Ascending aorta (tissue), 2 donors: ENCODE measurements at places on chromosomes 5 and 9.

- no peak for DNase-seq
Measured at GRCh38 chr5:125798307-125798706, 624.9 kb upstream of the GRAMD2B start.

DNA sequence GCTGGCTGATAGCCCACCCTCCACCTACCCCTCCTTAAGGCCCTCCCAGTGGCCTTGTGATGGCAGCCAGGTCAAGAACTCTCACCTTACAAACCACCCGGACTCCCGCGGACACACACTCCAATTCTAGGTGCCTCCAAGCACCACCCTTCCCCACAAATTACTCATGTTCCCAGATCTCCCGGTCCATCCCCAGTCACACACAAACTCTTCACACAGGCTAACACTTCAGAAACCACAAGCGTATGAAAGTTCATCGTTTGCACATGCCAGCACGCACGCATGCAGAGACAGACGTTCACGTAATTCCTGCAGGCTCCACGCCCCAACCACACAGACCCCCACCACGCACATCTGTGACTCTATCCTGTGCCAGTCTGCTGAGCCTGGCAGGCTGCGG is 18.0 kb downstream of the NR5A1 start:
- no peak for DNase-seq

DNA sequence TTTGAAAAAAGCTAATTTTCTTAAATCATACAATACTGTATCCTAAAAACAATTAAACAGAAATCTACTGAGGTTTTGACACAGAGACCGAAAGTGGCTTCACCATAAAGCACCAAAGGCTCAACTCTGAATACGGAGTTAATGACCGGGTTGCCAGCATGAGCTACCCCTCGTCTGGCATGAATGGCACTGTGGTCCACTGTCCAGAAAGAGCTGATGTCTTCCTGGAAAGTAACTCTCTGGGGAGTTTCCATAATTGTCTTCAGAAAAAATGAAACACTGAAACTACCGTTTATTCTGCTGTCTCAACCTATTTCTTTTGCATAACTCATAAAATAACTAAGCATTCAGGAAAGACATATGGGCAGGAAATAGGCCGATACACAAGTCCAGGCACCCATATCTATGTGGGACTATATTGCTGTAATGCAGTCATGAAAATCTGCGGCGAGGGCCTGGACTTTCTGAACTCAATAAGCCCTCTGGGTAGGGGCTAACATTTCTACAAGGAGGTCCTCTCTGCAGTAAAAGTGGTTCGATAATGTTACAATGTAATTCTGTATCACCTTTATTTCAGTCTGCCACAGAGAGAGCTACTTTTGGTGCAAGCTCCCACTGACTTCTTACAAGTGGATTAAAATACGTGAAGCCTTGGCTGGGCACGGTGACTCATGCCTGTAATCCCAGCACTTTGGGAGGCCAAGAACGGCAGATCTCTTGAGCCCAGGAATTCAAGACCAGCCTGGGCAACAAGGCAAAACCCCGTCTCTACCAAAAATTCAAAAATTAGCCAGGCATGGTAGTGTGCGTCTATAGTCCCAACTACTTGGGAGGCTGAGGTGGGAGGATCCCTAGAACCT is 52.4 kb downstream of the ANKH start:
- peak; percentile 72 for DNase-seq

- DNase-seq: peak; percentile 77
Measured at GRCh38 chr9:92406477-92406876, 2.1 kb upstream of the OGN start.

- DNase-seq: no peak
Measured at GRCh38 chr5:68216245-68217046, 890 bp downstream of the PIK3R1 start.

- DNase-seq: no peak
Measured at GRCh38 chr5:7850395-7851239, at the start of gene CFAP90. Gene CFAP90, minus strand, starts transcription at chr5:7851133. Its CDS starts 112 bp downstream, at chr5:7851021.

- DNase-seq: no peak
Measured at GRCh38 chr5:5344606-5345005, 77.9 kb upstream of the ICE1 start.

GRCh38 chr5:67518227-67518626 is 321.6 kb upstream of the CD180 start:
- no peak for DNase-seq

GRCh38 chr9:113220467-113221002 is 542 bp downstream of the FKBP15 start:
- no peak for DNase-seq

- DNase-seq: no peak
Measured at GRCh38 chr5:122707796-122708195, 67.1 kb upstream of the SNX2 start.

GRCh38 chr5:2710910-2711309 is 40.6 kb downstream of the IRX2 start:
- DNase-seq: no peak

- DNase-seq: no peak
Measured at GRCh38 chr5:89421035-89421434, 538.1 kb upstream of the MEF2C start.

DNA sequence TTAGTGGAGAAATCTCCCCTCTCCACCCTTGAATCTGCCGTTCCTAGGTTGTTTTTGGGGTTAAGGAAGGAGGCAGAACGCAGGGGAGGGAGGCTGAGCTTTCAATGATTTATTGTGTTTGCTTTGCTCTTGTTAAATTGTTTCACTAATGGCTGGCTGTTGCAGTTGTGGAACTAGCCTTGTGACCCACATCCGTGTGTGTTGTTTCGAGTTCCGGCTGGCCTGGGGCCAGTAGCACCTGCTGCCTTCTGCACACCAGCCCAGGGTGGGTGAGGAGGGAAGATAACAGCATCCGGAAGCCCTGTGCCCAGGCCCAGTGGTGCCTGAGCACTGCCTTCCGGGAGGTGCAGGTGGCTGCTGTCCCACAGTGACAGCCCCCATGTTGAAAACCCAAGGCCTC is 3.6 kb downstream of the ERGIC1 start:
- no peak for DNase-seq

- no peak for DNase-seq
Measured at GRCh38 chr5:82439750-82440445, 161.7 kb upstream of the RPS23 start.

- DNase-seq: no peak
Measured at GRCh38 chr5:94672746-94673145, 54.3 kb downstream of the SLF1 start.

GRCh38 chr9:84916769-84917168 is 247.2 kb downstream of the NTRK2 start:
- no peak for DNase-seq

- no peak for DNase-seq
Measured at GRCh38 chr5:125154301-125155110, 408.1 kb upstream of the ZNF608 start.

GRCh38 chr5:173853370-173854131 is 34.6 kb upstream of the CPEB4 start:
- DNase-seq: no peak

DNA sequence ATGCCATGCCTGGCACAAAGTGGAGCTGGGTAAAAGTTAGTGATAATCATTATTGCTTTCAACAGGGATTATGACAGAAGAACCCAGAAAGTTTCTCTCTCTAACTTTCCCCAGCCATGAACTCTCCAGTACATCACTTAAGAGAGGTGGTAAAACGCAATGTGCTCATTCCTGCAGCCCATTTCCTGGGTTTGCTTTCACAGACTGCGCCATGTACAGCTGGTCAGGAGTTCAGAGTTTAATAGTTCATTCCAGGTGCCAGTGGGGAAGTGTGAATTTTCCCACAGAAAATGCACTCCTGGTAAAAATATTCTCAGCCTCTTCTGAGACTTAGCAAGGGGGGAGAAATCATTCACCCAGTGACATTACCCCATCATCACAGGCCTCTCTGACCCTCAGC is 35.5 kb downstream of the ADAM19 start:
- DNase-seq: no peak

DNA sequence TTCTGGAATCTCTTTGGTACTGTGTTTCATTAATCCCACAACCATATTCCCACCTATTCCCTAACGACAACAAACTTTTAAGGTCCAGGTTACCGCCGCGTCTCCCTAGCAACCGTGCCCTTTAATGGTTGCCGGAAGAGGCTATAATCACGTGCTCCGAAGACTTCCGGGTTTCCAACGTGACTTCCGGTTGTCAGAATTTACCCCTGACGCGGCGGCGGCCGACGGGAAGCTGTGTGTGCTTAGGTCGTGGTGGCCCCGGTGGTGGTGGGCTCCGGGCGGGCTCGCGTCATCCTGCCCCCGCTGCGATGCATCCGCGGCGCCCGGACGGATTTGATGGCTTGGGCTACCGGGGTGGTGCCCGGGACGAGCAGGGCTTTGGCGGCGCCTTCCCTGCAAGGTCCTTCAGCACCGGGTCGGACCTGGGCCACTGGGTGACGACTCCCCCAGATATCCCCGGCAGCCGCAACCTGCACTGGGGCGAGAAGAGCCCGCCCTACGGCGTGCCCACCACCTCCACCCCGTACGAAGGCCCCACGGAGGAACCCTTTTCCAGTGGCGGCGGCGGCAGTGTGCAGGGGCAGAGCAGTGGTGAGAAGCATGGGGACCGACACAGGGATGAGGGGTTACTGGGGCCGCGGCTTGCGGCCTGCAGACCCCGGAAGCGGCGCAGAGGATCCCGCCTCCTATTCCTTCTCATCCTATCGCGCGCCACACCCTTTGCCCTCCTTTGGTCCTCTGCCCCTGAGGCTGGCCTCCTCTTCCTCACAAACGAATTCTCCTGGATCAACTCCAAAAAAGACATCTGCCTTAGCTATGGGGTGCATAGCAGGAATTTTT is at the start of gene SLC25A46:
Gene SLC25A46 (plus strand): TSS at position 196 of the 840 bp plus-strand sequence. CDS start 113 bp downstream, at position 309.
- peak; percentile 94 for DNase-seq

DNA sequence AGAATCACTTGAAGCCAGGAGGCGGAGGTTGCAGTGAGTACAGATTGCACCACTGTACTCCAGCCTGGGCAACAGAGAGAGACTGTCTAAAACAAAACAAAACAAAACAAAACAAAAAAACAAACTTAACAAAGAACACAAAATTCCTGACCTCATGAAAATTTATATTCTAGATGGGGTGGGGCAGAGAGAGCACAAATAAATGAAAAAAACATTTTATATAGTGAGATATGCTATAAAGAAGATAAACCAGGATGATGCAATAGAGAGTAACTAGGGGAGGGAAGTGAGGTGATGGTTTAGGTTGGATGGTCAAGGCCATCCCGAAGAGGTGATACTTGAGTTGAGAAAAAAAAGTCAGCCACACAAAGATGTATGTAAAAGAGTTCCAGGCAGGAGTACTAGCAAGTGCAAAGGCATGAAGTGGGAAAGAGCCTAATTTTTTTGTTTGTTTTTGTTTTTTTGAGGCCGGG is 10.2 kb upstream of the LARS1 start:
- no peak for DNase-seq

- DNase-seq: no peak
Measured at GRCh38 chr9:127927201-127927987, 3.2 kb downstream of the PIP5KL1 start.

DNA sequence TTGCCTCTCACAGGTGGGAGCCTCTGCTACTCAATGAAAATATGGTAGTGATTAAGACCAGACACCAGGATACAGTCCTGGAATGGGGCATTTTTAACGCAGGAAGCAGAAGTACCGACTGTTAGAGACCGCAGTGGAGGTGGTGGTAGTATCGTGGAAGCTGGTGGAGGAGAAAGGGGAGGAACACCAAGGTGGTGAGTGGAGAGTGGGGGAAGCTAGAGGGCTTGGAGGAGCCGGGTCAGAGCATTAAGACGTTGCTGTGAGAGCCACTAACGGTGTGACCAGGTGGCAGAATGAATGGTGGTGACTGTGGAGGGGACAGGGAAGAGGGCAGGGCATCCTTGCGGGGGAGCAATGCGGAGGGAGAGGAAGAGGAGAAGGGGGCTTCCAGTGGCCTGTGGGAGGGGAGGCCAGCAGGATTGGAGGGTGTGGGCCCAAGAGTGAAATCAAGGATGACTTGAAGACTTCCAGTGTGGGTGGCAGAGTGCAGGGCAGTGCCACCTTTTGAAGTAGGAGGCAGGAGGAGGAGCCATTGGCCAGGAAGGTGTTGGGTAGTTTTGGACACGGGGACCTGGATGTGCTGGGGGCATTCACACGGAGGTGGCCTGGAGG is 1.6 kb upstream of the UBAC1 start:
- DNase-seq: no peak

DNA sequence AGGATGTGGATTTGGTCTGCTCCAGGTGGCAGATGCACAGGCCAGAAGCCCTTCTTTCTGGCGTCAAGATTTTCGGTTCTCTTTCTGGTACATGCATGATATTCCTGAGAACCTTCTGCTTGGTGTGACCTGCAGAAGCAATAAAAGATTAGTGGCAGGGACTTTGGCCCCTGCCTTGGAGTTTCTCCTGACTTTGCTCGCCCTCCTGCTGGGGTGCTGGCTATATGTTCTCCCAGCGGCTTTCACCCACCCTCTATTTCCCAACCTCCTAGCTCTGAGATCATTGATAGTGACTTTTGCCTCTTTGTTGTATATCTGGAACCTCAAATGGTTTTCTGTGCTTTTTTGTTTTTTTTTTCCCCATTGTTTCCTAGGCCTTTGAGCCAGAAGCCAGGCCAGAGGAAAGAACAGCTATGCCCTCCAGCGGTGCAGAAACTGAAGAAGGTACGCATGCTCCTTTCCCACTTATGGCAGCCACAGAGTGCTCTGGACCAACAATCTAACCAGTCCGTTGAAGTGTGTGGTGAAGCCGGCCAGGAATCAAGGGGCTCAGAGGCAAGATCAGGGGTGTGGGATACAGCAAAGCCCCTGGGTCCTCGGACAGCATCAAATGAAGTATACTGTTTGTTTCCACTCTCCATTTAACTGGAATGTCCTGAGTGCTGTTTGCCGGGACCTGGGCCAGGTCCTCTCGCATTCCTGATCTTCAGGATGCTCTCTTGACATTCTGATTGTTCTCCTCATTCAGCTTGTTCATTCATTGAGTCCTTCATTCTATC is 154.5 kb downstream of the ARHGEF28 start:
- no peak for DNase-seq

GRCh38 chr5:2741956-2742355 is 9.5 kb downstream of the IRX2 start:
- DNase-seq: no peak

DNA sequence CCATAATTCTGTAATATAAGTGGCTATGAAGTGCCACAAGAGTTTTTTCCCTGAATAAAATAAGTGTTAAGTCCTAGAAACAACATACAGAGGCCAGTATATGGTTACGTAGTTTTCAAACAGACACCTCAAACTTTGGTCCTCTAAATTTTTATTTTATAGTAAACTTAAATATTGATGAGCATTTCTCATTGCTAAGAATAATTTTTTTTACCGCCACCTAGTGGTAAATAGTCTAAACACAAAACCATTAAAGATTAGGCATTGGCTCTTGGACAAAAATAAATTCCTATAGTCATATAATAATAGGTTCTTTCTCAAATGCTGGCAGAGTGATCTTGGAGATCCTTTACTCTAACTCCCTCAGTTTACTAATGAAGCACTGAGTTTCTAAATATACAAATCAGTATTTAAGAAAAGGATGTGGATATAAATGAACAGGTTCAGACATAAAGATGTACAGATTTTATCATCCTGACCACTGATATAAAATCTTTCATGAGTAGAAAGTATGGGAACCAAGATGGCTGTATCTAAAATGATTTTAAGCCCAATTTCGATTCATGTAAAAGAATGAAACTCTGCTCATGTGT is 136.2 kb downstream of the FANCC start:
- DNase-seq: no peak
